ENCODE measurements at places on chromosomes 1 and 21.

DNA sequence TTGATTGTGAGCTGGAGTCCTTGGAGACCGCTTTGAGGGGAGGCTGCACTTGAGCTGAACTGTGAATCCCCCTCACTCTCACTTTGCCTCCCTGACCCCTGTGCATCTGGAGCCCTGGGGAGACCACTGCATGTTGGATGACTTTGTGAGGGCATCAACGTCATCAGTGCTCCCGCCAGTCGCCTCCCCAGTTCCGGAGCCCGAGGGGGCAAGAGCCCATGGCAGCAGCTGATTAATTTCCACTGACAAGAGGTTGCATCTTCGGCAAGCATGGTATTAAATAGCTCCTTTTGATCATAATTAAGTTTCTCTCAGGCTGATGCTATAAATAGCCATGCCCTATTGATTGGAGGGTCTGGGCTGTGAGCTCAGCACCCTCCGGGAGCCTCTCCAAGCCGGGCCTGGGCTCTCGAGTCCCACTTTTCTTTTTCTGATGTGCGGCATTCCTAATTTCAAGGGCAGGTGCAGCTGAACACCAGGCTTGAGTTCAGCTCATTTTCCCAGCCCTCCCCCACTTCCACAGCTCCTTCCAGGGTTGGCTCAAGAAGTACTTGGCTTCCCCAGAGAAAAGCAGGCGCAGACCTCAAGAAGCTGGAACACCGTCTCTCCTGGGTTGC lies 33.2 kb downstream of the KCND3 start:
- no peak for DNase-seq

DNA sequence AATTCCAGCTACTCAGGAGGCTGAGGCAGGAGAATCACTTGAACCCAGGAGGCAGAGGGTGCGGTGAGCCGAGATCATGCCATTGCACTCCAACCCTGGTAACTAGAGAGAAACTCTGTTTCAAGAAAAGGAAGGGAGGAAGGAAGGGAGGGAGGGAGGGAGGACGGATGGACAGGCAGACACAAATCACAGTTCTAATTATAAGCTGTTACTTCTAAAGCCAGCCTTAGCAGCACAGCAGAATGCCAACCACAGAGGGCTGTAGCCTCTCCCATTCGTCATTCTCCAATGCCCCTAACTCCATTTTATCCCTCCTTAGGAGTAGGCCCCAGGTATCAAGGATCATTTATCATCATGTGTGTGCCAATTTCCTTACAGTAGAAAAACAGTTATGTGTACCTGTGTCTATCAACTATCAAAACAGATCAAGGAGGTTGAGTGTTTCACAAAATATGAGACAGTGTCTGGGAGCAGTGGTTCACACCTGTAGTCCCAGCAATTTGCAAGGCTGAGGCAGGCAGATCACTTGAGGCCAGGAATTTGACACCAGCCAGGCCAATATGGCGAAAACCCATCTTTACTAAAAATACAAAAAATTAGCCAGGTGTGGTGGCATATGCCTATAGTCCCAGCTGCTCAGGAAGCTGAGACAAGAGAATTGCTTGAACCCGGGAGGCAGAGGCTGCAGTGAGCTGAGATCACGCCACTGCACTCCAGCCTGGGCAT lies 19.1 kb downstream of the USP48 start:
- no peak for DNase-seq

GRCh38 chr1:157678721-157679120 lies 21.8 kb downstream of the FCRL3 start:
- DNase-seq = no peak

- no peak for DNase-seq
These were observed 3.2 kb downstream of the IRF6 start for GRCh38 chr1:209802780-209803152.

DNA sequence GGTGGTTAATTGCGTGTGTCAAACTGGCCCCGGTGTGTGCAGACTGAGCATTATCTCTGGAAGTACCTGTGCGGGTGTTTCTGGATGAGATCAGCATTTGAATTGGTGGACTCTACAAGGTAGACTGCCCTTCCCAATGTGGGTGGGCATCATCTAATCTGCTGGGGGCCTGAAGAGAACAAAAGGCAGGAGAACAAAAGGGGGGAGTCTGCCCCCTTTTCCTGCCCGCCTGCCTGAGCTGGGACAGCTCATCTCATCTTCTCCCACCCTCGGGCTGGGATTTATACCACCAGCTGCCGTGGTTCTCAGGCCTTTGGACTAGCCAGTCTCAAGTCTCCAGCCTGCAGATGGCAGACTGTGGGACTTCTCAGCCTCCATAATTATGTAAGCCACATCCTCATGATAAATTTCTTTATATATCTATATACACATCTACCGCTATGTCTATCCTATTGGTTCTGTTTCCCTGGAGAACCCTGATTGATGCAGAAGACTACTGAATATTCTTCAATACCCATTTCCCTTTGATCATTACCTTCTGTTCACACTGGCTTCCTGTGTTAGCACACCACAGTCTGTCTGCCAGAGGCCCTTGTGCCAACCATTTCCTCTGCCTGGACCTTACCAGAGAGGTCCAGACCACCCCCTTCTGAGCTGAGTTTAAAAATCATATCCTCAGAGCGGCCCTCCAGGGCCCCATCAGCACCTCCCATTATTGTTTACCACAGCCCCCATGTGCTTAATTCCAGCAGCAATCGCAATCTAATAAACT lies 25.2 kb downstream of the RCAN1 start:
- no peak for DNase-seq

GRCh38 chr1:45619149-45619921 lies 4.5 kb downstream of the CCDC17 start:
- no peak for DNase-seq

DNA sequence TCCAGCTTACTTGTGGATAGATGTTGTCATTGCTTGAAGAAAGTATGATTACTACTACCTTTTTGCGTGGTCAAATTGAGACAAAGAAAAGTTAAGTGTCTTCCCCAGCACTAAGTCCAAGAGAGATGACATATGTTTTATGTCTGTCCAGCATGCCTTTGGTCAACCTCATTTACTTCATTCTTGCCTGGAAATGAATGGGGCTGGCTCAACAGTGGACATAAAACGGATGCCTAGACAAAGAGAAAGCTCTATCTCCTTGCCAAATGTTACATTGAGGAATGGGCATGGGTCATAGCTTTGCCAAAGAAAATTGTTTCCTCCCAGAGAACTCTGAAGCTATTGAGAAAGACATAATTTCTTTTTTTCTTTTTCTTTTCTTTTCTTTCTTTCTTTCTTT lies 82.4 kb upstream of the PLPPR4 start:
- DNase-seq = no peak

- DNase-seq = no peak
These were observed 5.1 kb downstream of the DISC1 start for GRCh38 chr1:231631717-231632116.

GRCh38 chr1:238589843-238590435 lies 699.2 kb upstream of the ZP4 start:
- peak; percentile 74 for DNase-seq

- DNase-seq = no peak
These were observed 27.9 kb upstream of the C1orf87 start for GRCh38 chr1:60101516-60101915.

- DNase-seq = no peak
These were observed 22.8 kb downstream of the RAB7B start for GRCh38 chr1:205980237-205980870.

DNA sequence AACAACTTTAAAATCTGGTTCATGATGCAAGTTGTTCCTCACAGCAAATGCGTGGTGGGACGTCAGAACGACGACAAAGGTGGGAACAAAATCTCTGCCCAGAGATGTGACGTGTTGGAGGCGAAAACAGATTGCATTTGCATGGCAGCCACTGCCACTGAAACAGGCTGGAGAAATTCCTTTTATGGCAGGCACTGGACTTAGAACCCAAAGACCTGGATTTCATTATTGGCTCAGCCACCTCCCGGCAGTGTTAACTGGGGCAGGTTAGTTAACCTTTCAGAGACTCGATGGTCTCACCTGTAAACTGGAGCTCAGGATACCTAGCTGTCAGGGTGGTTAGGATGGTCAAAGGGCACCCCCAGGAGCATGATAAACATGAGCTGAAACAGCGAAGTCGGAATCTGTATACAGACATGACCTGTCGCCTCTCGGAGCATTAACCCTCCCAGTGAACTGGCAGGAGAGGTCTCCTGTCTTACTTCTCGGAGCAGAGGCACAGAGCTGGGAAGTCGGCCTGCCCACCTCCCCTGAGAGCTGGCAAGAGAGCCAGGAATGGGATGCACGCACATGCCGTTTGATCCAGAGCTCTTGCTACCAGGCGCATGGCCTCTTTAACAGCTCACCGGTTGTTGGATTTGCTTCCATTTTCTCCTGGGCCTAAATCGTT lies 59.2 kb upstream of the TARBP1 start:
- DNase-seq = no peak

GRCh38 chr1:58059789-58060188 lies 486.7 kb downstream of the OMA1 start:
- no peak for DNase-seq

DNA sequence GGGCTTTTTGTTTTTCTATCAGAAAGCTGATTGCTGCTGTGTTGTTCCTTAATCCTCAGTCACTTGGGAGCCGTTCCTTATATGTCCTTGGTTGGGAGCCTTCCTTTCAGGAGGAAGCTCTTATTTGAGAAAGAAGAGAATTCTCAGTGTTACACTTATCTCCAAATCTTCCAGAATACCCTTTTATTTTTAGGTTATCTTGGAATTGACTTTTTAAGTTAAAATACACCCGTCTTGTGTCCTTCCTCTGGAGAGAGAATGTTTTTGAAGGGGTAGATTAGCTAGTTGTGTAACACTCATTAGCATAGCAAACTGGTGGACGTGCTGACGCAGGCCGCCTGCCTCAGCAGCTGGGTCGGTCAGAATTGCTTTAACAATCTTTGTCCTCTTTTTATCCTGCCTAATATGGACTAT lies 42.1 kb downstream of the LRRC8B start:
- peak; percentile 13 for DNase-seq

GRCh38 chr1:91872000-91872399 lies 14.0 kb downstream of the TGFBR3 start:
- DNase-seq = no peak

- no peak for DNase-seq
These were observed 10.5 kb upstream of the LMO4 start for GRCh38 chr1:87318056-87318650.

GRCh38 chr1:19272064-19272463 lies 16.5 kb downstream of the AKR7A3 start:
- DNase-seq = no peak

GRCh38 chr1:18597160-18598042 lies 33.2 kb upstream of the PAX7 start:
- no peak for DNase-seq

GRCh38 chr1:183882335-183883167 lies 77.6 kb downstream of the RGL1 start:
- DNase-seq = no peak

- DNase-seq = no peak
These were observed 115.0 kb downstream of the ACBD6 start for GRCh38 chr1:180387413-180387812.

- no peak for DNase-seq
These were observed 54.1 kb downstream of the SIK1 start for GRCh38 chr21:43372663-43373361.

- DNase-seq = no peak
These were observed 2.3 kb downstream of the TNNT2 start for GRCh38 chr1:201375169-201375568.

DNA sequence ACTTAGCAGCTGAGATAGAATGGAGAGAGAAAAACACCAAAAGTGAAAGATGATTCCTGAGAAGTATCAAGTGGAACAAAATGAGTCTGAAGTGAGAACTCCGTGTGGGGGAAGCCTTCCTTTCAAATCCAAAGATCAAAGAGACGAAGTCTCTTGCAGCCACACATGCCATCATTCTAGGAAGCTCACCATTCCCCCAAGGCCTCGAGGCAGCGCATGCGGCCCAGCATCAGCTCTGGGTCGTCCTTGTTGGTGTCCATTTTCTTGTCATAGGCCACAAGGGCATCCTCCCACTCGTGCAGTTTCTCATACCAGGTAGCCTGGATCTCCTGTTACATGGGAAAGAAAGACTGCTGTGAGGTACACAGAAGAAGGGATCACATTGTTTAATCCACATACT lies 32.2 kb upstream of the ANGPTL7 start:
- no peak for DNase-seq

DNA sequence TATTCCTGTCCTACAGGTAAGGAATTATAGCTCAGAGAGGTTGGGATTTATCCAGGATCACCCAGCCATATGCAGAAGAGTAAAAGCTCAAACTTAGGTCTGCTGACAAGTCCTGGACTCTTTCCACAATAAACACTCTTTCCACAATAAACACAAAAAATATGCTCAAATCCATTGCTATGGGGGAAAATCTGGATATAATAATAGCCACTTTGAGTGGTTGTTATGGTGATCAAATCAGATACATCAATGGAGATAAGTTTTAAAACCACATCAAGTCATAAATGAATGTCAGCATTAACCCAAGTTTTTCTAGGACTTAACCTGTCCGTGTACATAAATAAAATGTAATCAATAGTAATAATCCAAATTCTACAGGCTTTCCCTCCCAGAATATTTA lies 22.3 kb upstream of the TTF2 start:
- DNase-seq = no peak

- no peak for DNase-seq
These were observed 87.5 kb upstream of the RHOU start for GRCh38 chr1:228647523-228648444.

DNA sequence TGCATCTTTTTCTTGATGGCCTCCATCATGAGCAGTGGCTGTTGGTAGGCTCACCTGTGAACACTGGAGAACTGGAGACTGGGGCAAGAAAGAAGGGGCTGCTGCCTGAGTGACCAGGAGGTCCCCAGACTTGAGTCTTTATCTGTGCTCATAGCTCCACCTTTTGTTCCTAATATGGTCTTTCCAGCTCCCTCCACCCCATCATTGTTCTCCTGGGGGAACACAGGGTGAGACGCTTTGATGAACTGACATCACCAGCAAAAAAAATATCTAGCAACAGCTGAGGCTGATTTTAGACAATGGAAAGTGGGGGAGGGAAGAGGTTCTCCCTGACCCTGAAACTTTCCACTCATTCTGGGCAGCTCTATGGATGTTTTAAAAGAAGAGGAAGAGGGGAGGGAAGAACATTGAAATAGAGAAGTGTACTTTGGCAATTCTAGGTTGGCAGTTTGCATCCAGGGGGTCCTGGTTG lies at the start of gene TPM3:
Gene TPM3 (minus strand): TSS at position 111 of the 472 bp plus-strand sequence. CDS start 82 bp downstream, at position 29.
- no peak for DNase-seq

GRCh38 chr1:115854005-115854404 lies 13.1 kb upstream of the NHLH2 start:
- no peak for DNase-seq

GRCh38 chr1:237228421-237228820 lies 186.4 kb downstream of the RYR2 start:
- no peak for DNase-seq

DNA sequence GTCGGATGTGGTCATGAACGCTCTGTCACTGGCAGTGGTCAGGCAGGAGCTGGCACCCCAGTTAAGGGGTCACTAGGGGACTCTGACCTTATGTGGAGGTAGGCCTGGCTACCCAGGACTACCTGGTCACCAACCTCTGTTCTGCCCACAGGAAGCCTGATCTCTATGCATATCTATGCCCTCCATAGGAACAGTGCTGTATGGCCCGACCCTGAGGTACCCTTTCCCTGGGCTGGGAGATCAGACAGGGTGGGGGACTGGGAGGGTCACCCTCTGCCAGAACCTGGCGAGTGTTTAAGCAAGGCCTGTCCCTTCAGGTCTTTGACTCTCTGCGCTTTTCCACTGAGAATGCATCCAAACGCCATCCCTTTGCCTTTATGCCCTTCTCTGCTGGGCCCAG lies 19.0 kb downstream of the CYP4B1 start:
- no peak for DNase-seq

- DNase-seq = no peak
These were observed 169.5 kb upstream of the GALNT2 start for GRCh38 chr1:229897501-229897900.

- no peak for DNase-seq
These were observed 49.5 kb downstream of the KIAA1614 start for GRCh38 chr1:180962178-180962577.

- DNase-seq = no peak
These were observed 47.3 kb downstream of the RAP1GAP start for GRCh38 chr1:21621761-21622436.

Data from stromal cell of bone marrow (primary cell).